ENCODE measurements at places on chromosomes 3 and 15. TPM values are rescaled to one million over a fixed set of nuclear protein-coding genes. Genes with fewer than 3 reads are reported as not detected.

Gene LYZL4
- not detected for total RNA-seq

Gene NR2F2
- total RNA-seq, result 22.9 TPM

Gene C2CD4B
- total RNA-seq, result 1.2 TPM

Gene IGSF11
- total RNA-seq, result not detected

Gene POPDC2
- total RNA-seq, result 1.0 TPM

Gene CNTN4
- total RNA-seq, result 16.5 TPM

Gene IDH3A
- total RNA-seq, result 37.4 TPM
